ENCODE measurements at places on chromosomes 4 and X.

GRCh38 chr4:183889190-183889589, 15.9 kb upstream of the STOX2 start:
- no peak for DNase-seq

GRCh38 chrX:137366018-137366633, 199.8 kb upstream of the ZIC3 start:
- no peak for DNase-seq

DNA sequence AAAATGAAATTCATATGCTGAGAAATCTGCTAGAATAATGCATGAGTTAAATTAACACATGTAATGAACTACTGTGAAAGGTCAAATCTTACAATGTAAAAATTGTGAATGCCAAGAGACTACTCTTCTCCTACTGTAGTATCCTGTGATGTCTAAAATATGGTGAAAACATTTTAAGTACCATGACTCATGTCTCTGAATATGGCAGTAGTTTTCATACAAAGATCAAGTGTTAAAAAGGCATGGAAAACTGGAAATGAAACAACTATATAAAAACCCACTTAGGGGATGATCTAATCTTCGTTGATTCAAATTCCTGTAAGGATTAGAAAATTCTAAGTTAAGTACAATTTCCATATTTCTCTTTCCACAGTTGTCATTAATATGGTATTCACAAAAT, 221.3 kb downstream of the PPP3CA start:
- DNase-seq: no peak

DNA sequence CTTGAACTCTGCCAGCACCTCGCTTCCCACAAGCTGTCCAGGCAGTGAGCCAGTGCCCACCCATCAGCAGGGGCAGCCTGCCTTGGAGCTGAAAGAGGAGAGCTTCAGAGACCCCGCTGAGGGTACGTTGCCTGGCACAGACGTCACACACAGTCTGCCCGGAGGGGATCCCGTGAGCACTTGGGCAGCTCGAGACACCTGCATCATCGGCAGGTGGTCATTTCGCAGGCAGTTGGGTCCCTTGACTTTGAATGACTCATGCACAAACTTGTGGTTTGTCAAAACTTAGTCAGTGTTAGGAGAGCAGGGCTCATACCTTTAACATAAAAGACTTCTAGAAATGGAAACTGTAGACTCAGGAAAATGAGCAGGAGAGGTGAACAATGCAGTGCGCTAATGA, 9.9 kb downstream of the TACC3 start:
- DNase-seq: peak; percentile 48

GRCh38 chrX:107659768-107660167, 31.5 kb downstream of the PRPS1 start:
- no peak for DNase-seq

DNA sequence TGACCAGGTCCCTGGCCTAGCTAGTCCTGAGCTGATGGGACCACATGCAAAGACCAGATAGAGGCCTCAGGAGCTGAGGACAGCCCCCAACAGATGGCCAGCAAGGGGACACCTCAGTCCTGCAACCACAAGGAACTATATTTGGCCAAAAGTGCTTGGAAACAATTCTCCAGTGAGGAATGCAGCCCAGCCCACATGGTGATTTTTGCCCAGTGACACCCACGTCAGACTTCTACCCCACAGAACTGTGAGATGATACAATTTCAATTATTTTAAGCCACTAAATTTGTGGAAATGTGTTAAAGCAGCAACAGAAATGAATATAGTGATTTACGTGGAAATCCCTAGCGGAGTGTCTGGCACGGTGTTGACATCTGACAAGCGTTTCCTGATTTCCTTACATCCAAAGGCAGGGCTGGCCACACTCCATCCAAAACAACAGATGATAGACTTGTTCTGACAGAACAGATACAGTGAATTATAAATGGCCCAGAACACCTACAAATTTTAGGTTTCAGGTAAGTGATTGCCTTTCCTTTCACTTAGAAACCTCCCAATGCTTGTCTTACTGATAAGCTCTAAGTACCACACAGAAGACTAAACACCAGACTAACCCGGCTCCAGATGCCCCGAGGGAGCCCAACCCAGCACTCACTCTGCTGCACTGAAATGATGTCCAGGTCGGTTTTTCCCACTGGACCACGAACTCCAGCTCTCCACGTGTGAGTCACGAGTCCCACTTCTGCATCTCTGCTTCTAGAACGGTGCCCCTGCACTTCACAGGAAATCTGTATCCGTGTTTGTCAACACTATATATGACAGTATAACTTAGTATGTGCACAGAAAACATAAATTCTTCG, 5.8 kb downstream of the AFAP1 start:
- DNase-seq: no peak

DNA sequence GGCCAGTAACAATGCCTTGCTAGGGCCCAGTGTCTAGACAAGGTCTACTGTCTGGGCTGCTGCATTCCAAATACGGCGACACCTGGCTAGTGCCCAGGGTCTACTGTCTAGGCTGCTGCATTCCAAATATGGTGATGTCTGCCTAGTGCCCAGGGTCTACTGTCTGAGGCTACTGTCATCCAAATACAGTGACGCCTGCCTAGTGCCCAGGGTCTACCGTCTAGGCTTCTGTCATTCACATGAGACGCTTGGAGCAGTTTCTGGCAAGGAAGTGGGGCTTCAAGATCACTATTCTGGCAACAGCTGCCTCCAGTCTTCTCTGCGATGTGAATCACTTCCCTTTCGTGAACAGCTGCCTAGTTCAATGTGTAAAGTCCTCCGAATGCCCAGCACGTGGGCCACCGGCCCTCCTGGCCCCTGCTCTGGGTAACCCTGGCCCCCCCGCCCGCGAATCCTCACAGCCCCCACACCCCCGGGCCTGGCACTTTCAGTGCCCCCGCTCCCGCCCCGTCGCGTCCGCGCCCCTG, 12.7 kb downstream of the ACOX3 start:
- no peak for DNase-seq

DNA sequence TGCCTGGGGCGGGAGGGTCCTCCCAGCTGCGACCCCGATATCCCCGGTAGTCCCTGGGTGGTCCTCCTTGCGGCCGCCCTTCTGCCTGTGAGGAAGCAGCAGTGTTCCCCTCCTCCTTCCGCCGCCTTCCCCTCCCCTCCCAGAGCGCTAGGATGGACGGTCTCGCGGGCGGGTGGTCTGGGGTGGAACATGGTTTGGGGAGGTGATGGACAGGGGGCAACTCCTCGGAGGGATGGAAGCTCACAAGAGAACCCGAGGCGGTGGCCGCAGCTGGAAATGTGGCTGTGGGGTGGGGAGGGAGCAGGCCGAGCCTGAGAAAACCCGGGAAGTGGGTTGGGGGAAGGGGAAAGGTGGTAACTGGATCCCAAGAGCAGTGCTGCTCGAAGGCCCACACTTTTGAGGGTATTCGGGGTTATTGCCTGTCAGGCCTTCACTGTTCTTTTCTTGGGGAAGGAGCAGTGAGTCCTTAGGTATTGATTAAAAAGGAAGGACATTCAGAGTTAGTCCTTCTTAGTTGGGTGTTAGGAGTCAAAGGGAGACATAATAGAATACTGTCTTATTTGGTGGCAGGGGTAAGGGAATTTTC, 581 bp downstream of the UBE2K start:
- DNase-seq: no peak

DNA sequence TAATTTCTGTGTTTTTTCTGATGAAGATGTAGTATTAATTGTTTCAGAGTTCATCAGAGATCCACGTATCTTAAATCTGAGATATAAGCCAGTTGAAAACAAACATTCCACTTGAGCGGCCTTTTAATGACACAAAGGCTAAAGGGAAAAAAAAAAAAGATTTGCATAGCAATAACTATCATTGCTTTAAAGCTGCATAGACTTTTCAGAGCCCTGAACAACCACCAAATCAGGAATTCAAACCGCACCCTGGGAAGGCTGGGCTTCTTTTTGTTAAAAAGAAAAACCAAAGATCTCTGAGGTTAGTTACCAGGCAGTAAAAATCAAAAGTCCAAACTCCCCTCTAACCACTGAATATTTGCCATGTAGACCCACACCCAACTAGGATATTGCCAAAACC, 206.0 kb downstream of the HHIP start:
- no peak for DNase-seq

DNA sequence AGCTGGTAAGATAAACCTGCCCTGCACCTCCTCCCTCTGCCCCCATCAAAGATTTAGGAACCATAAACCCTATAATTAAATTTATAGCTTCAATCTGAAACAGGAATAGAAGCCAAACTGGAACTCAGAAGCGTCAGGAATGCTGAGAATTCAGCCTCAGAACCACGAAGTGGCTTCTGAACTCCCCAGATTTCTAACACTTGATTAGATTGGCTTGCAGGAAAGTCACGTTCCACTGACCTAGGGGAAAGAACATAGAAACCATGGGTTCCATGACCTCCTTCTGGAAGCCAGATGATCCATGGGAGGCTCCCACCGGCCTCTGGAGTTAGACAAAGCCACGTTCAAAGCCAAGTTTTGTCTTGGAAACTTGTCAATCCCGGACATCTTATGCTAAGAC, 356.5 kb downstream of the MID1IP1 start:
- DNase-seq: no peak

DNA sequence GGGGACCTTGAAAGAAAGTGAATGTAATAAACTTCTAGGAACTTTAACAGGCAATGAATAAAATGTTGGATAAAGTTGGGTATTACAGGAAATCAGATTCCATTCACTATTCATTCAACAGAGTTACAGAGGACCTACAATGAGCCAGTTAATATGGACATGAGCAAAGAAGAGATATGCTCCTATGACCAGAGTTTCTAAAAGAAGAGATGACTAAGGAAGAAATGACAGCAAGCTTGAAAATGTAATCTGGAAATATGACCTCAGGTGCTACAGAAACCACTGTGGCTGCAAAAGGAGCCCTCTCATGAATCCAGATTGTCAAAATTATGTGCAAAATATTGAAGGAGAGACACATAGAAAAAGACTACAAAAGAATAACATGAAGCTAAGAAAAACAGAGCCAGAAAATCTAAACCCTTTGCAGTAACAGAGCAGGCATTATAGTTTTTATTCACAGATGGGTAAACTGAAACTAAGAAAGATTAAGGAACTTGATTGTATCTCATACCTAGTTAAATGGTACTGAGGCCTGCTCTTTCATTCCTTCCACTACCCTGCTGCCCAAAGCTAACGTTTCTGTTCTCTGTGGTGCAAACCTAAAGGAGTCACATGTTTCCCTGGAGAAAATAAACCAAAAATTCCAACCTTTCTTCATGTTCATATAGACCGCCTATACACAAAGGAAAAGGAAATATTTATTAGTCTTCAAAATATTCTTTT, 378.3 kb downstream of the GBA3 start:
- DNase-seq: no peak

DNA sequence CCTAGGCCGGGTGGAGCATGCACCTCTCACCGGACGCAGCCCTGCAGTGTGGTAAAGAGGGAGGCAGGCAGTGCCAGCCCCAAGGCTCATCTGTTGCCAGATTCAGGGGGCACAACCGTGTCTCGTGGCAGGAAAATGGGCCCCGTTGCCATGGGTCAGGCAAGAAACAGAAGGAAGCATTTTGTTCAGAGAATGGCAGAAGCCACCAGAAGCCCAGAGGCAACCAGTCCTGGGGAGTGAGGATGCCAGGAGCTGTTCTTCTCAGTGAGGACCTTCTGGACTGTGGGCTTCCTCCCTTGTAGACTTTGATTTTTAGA, 12.5 kb upstream of the UVSSA start:
- DNase-seq: no peak

GRCh38 chr4:161248880-161249279, 914.9 kb downstream of the FSTL5 start:
- DNase-seq: no peak

DNA sequence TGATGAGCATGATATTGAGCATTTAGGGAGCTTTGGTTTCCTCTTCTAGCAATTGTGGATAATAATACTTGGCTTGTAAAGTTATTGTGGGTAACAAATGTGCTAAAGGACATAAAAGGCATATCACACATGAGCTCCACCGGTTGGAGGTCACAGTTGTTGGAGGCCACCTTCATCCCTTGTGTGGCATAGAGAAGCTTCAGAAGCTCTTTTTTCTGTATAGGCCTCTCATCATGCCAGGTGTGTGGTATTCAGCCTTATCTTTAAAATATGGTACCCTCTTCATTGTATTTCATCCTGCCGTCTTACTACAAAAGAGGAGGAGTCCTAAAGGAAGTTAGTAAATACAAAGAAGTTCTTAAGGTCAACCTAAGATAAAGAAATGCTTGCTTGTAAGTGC, 66.4 kb downstream of the HMGB2 start:
- DNase-seq: no peak

GRCh38 chr4:141391293-141391692, 170.6 kb downstream of the ZNF330 start:
- no peak for DNase-seq

DNA sequence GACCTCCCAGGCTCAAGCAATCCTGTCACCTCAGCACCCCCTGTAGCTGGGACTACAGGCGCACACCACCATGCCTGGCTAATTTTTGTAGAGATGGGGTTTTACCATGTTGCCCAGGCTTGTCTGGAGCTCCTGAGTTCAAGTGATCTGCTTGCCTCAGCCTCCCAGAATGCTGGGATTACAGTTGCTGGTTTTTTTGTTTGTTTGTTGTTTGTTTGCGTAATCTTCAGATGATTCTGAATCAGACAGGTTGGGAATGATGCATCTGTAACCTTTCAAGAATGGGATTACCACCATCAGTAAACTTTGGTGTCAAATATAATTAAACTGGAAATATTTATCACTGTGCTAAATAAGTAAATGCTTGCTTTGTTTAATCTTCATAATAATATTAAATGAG, 62.0 kb upstream of the SLC10A4 start:
- DNase-seq: peak; percentile 2

DNA sequence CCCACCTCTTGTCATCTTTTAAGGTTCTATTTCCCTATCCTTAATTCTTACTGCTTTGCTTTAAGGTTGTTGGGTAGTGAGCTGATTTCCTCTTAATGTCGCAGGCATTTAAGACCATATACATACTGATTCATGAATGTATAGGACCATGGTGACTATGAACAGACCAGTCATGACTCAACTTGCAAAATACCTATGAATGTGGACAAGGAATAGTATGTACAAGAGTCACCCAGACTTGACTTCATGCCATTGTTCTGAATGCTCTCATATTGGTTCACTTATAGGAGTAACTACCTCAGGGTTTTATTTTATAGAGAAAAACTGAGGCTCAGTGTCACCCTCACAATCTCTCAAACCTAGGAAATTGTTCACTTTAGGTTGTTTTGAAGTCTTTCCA, 44.3 kb downstream of the CCNG2 start:
- peak; percentile 83 for DNase-seq

- no peak for DNase-seq
These were observed 19.1 kb upstream of the S100P start for GRCh38 chr4:6674500-6675149.

- peak; percentile 64 for DNase-seq
These were observed 34.0 kb downstream of the HSD17B11 start for GRCh38 chr4:87356832-87357526.

- DNase-seq: no peak
These were observed 238.9 kb downstream of the PALLD start for GRCh38 chr4:168735735-168736134.

DNA sequence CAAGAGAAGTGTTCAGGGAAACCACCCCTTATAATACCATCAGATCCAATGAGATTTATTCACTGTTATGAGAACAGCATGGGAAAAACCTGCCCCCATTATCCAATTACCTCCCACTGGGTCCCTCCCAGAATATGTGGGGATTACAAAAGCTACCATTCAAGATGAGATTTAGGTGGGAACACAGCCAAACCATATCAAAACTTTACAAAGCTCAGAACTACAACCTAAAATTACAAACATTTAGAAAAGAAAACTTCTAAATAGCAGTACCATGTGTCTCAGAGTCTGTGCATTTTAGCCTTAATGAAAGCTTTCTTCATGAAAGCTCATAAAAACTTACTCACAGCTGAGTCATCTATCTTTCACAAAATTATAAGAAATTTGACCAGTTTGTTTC, 1442.8 kb upstream of the PCDH7 start:
- DNase-seq: no peak

GRCh38 chr4:82223715-82224114, 150.1 kb downstream of the HNRNPD start:
- DNase-seq: no peak
